NCI-H1092 treated with DMSO at 0.1 percent for 48 hours (cell line): ENCODE measurements at places on chromosomes 13 and 19.
A peak's percentile ranks its signal among the peaks of the same experiment; 100 is the strongest.

GRCh38 chr13:99257291-99257690 is 888 bp downstream of the GPR18 start:
- no peak for DNase-seq

GRCh38 chr13:36870050-36870692 is 49.9 kb downstream of the SMAD9 start:
- no peak for DNase-seq

GRCh38 chr13:40664350-40665125 is 1.9 kb downstream of the FOXO1 start:
- no peak for DNase-seq

- DNase-seq = no peak
Observed at GRCh38 chr13:99356262-99357091, 49.3 kb upstream of the GPR183 start.

- no peak for DNase-seq
Observed at GRCh38 chr19:27890206-27890605, 1322.7 kb downstream of the UQCRFS1 start.

- no peak for DNase-seq
Observed at GRCh38 chr13:90696656-90697055, 650.8 kb upstream of the MIR17HG start.

DNA sequence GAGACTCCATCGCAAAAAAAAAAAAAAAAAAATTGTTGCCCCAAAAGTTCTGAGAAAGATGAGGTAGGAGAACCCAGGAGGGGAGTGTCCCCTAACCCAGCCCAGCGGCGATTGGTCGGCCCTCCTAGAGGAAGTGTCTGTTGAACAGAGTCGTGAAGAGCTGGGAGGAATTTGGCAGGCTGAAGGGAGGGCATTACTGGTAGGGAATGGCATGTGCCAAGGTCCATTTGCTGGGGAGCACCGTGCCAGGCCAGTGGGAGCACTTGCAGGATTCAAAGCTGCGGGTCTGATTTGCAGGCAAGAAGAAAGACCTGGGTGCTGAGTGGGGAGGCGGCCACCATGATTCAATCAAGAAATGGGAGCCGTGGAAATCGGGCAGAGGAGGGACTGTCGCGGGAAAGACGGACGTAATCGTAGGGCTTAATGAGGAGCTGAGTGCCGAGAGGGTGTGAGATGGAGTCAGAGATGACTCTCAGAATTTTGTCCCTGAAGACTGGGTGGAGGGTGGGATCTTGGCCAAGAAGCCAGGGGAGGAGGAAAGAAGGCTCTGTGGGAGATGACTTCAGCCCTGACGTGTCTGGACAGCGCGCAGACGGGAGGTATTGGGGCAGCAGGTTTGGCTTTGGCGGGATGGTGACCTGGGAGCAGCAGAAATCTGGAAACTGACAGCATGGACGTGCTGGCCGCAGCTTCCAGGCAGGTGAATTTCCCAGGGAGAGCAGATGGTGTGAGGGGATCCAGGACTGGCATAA is 15.4 kb downstream of the CERS4 start:
- DNase-seq = no peak

- no peak for DNase-seq
Observed at GRCh38 chr13:39874331-39875053, 219.0 kb downstream of the COG6 start.

GRCh38 chr19:925087-925525 is 729 bp upstream of the ARID3A start:
- peak; percentile 85 for DNase-seq

- DNase-seq = peak; percentile 26
Observed at GRCh38 chr19:17555929-17556813, 722 bp downstream of the COLGALT1 start.
